Activated T-cell treated with anti-CD3 and anti-CD28 coated beads, Interleukin-2, amount 50 U/mL, for 24 hours (primary cell): ENCODE measurements at places on chromosomes 3 and 15.

DNA sequence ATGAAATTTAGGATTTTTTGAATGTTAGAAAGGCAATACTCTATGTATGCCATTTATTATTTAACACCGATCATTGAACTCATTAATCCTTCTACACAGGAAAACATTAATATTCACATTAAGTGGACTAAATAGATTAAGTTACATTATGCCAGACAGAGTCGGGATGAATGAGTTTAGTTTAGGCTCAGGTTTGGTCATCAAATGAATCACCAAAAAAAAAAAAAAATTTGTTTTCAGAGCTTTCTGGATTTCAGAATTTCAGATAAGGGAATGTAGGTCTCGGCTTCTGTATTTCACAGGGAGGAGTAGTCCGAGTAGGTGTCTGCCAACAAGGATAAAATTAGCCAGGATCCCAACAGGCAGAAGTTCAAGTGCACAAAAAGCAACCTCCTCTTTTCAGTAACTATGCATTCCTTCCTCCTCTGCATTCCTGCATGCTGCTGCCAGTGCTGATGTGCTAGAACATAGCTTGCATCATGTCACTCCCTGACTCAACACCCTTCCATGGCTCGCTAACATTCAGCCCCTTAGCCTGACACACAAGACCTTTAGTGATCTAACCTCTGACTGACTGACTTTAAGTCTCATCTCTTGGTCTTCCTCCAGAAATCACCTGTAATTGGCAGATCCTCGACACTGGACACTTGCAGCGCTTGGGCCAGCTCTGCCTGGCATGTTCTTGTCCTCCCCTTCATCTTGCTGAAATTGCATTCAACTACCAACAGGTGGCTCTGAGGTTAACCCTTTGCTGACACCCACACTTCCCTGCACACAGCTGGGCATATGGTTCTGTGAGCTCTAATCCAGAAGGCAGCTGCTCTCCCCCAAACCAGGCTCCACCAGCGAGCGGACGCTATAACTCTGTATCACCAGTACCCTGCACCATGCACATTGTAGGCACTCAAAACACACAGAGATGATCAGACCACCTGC lies 145.4 kb upstream of the PROK2 start:
- H3K27me3 ChIP-seq, result peaks cover 6% of the 10 kb centered on the region
- peak; percentile 36 for DNase-seq
- H3K36me3 ChIP-seq, result no peaks in the 10 kb centered on the region

DNA sequence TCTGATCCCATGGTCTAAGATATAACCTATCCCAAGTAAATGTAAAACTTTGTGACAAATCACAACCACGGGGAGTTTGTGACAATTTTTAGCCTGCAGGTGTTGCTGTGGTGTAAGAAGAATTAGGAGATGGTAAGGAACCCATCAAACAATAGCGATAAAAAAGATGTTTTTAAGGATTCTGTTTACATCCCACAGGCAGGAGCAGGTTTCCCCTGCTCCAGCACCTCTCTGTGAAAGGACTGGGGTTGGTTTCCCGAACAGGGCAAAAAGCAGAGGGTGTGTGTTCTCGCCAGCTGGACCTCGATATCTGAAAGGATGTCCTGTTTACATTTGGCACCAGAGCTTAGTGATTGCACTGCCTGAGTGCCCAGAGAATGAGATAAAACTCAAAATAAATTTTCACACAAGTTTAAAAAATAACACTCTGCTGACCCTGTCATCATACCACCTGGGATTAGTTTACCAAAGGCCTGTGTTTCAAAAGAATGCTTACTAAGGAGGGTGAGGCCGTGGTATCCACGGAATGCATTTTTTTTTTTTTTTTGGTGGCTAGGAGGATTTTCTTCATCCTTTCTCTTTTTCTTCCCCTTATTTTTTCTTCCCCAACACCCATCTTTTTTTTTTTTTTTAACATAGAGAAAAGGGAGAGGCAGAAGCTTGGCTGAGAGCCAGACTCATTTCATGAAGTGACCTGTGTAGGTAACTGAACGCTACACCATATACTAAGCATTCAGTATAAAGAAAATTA lies 151.8 kb upstream of the DPH6 start:
- no peak overlapping the region for H3K4me3 ChIP-seq
- H3K27ac ChIP-seq, result no peak overlapping the region
- peaks cover 19% of the 10 kb centered on the region for H3K27me3 ChIP-seq
- no peaks in the 10 kb centered on the region for H3K36me3 ChIP-seq
- no peak for DNase-seq

- H3K27ac ChIP-seq, result no peak overlapping the region
- DNase-seq, result no peak
- no peak overlapping the region for H3K4me3 ChIP-seq
- H3K27me3 ChIP-seq, result peaks cover 14% of the 10 kb centered on the region
- no peaks in the 10 kb centered on the region for H3K36me3 ChIP-seq
These were observed 273.2 kb upstream of the RGMA start for GRCh38 chr15:93362203-93362602.

GRCh38 chr3:123351501-123351900 lies 97.4 kb downstream of the ADCY5 start:
- no peak overlapping the region for H3K4me3 ChIP-seq
- no peak overlapping the region for H3K27ac ChIP-seq

DNA sequence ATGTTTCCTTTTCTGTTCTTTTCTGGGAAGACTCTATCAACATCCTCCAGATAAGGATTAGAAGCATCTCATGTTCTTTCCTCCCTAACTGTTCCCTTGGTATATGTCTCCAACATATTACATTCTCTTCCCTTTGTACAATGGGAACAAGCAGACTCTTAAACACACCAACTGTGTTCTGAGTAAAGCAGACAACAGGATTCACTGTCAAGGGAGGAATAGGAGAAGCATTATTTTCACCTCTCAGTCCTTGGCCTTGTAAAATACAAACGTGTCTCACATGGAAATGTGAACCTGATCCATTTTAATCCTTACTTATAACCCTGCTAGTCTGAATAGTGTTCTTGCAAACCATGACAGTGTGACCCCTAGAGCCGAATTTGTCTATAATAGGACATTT lies 19.6 kb downstream of the GYG1 start:
- H3K4me1 ChIP-seq, result peaks cover 31% of the 10 kb centered on the region
- no peak overlapping the region for H3K4me3 ChIP-seq

DNA sequence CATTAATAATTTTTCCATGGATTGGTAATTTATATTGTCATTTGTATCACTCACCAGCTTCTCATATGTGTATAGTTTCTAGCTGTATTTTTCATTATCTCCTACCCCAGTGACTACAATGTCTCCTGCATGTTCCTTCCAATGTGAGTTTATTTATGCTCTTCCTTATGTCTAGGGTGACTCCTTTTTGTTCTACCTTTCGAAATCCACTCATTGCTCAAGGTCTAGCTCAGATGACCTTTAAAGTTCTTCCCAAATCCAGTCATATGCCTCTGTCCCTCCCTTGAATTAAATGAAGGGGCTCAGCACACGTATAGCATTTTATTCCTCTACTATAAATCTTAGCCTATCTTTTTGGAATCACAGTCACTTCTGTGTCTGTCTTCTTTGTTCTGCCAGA lies 53.0 kb downstream of the TMEM45A start:
- no peaks in the 10 kb centered on the region for H3K4me1 ChIP-seq
- peaks cover 23% of the 10 kb centered on the region for H3K27me3 ChIP-seq
- DNase-seq, result no peak

GRCh38 chr15:50318697-50319096 lies 36.3 kb downstream of the GABPB1 start:
- peak overlapping the region; percentile 2 for H3K4me3 ChIP-seq
- peaks cover 4% of the 10 kb centered on the region for H3K36me3 ChIP-seq
- peaks cover 21% of the 10 kb centered on the region for H3K4me1 ChIP-seq
- no peaks in the 10 kb centered on the region for H3K27me3 ChIP-seq
- peak overlapping the region; percentile 83 for H3K27ac ChIP-seq

DNA sequence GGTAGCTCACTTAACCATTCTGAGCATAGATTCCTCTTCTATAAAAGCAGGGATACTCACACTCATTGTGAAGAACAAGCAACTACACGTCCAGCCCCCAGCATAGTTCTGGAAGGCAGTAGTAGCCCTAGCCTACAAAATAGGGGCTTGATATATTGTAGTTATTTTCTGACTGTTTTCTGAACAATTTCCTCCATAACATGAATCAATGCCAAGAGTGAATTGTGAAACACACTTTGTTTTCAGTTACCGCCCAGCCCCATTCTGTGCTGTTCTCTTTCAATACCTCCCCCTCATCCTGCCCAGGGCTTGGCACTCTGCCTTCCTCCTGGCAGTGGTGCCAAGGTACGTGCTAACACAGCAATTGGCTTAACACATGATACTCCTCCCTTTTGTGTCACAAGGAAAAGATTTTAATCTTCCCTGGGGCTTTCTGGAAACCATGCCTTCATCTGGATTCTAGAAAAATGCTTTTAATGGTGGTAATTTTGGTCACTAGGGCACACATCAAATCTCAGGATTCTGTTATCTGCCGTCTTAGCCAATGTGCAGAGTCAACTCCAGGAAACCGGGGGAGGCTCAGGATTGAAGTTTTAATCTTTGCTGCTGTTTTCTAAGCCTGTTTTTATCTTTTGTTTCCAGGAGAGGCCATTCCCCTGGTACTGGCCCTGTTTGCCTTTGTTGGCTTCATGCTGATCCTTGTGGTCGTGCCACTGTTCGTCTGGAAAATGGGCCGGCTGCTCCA lies 37.2 kb downstream of the IL20RB start:
- H3K4me1 ChIP-seq, result peaks cover 8% of the 10 kb centered on the region
- no peak overlapping the region for H3K4me3 ChIP-seq
- no peak for DNase-seq
- no peaks in the 10 kb centered on the region for H3K36me3 ChIP-seq
- H3K27me3 ChIP-seq, result no peaks in the 10 kb centered on the region

- no peaks in the 10 kb centered on the region for H3K36me3 ChIP-seq
- no peak for DNase-seq
- H3K4me3 ChIP-seq, result no peak overlapping the region
- H3K27me3 ChIP-seq, result no peaks in the 10 kb centered on the region
- H3K27ac ChIP-seq, result no peak overlapping the region
- H3K4me1 ChIP-seq, result no peaks in the 10 kb centered on the region
These were observed 592.8 kb downstream of the TUSC7 start for GRCh38 chr3:117302428-117302827.
